ENCODE measurements at places on chromosomes 5 and 9. TPM values are rescaled to one million over a fixed set of nuclear protein-coding genes. Genes with fewer than 3 reads are reported as not detected.

FBP1 gene
- polyA plus RNA-seq, result 259 TPM

TMEM174 gene
- not detected for polyA plus RNA-seq

NRG2 gene
- polyA plus RNA-seq, result 1.1 TPM

CPLANE1 gene
- polyA plus RNA-seq, result 11.7 TPM

- no peak for DNase-seq
Observed at GRCh38 chr5:88821161-88821560, 61.8 kb downstream of the MEF2C start.

GRCh38 chr5:117065161-117065560 lies 490.5 kb upstream of the SEMA6A start:
- DNase-seq, result no peak

- DNase-seq, result no peak
Observed at GRCh38 chr5:104513121-104513602, 950.6 kb upstream of the NUDT12 start.

DNA sequence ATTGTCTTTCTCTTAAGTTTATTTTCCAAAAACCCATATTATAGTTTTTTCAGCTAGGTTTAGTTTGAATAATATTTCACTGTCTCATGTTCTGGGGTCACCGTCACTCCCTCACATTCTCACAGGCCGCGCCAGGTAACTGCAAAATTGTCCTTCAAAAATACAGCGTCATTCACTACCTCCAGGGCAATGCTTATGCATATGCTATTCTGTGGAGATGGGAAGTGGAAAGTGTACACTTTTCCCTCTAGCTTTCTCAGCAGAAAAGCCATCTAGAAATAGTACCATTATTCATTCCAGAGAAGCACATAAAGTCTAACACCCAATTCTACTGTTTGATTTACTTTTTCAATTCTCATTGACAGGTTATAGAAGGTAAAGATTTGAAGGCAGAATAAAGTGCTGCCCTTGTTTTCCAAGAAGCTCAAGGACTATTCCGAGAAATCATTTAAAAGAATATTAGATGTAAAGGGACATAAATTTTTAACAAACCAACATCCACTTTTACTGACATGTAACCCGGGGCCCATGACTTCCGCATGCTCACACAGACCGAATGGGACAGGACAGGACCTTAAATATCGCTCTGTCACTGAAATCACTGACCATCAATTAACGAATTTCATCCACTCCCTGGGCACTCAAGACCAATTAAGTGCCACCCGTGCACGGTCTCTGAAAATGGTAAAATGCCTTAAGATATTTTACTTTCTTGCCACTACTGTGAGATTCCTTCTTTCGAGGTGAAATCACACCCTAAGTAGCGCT lies 720 bp downstream of the NUDT12 start:
- DNase-seq, result no peak

GRCh38 chr9:80025796-80026520 lies 454.2 kb downstream of the TLE4 start:
- no peak for DNase-seq

GRCh38 chr5:157859227-157859575 lies 256 bp upstream of the CLINT1 start:
- no peak for DNase-seq

GRCh38 chr5:134857401-134857800 lies 11.6 kb downstream of the C5orf24 start:
- DNase-seq, result no peak

DNA sequence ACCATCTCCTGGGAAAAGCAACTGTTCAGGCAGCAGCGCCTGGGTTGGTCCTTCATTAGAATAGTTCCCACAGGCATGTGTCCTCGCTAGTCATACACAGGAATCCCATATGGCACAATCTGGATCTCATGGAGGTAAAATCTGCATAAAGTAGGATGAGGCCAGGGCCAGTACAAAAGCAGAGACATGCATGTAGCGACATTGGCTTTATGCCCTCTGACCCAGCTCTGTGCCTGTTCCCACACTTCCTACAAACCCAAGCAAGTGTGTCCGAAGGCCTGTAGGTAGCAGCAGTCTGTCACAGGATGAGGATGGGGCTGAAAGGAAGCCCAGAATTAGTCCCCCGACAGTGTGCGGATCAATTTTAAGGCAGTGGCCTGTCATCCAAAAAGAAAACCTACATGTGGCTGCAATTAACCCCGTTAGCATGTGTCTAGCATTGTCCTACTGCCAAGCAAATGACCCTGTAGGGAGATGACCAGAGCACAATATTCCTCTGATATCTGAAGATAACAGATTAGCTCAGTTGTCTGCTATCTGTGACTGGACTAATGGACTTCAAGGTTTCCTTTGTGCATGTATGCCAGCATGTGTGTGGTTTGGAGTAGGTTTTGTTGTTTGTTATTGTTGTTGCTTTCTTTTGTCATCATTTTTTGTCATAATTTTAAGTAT lies 178.8 kb downstream of the TMEM161B start:
- DNase-seq, result no peak

DNA sequence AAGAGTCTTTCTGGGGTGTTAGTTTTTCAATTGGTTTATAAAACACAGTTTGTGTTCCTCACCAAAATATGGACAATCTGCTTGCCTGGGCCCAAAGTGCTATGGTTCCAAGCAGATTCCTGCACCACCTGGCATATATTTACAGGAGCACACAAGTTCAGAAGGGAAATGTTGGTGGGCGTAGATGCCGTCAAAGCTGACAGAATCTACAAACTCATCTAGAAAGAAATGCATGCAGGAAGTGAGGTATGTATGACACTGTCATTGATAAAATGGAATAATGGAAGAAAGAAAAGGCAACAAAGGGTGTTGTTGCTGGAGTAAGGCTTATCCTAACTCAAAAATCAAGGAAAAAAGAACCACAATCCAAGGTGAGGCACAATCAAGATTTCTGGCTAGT lies 225.8 kb downstream of the MLLT3 start:
- no peak for DNase-seq

Measured in large intestine (tissue), 12 donors.